ENCODE measurements at places on chromosomes 12 and 14.

- no peak for DNase-seq
Observed at GRCh38 chr14:101333335-101334280, 227.7 kb upstream of the DIO3 start.

DNA sequence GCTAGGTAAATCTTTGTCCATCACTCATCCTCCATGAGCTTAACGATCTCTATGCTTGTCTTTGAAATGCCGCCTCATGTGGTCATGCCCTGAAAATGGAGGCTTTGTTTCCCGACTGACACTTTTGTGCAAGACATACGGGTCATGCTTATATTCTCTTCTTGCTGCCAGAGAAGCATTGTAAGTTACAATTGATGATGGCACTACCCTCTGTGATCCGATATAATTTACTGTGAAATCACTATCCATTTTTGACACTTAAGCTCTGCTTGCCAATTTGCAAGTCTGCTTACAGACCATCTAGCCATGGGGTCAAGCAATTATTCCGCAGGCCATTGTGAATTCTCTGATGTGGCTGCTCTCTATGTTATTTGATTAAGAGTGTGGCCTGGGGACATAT is 650.0 kb downstream of the FLRT2 start:
- DNase-seq = no peak

- no peak for DNase-seq
Observed at GRCh38 chr12:116662612-116663144, 75.2 kb downstream of the SPRING1 start.

GRCh38 chr12:93360688-93361087 is 17.0 kb upstream of the NUDT4 start:
- DNase-seq = no peak

DNA sequence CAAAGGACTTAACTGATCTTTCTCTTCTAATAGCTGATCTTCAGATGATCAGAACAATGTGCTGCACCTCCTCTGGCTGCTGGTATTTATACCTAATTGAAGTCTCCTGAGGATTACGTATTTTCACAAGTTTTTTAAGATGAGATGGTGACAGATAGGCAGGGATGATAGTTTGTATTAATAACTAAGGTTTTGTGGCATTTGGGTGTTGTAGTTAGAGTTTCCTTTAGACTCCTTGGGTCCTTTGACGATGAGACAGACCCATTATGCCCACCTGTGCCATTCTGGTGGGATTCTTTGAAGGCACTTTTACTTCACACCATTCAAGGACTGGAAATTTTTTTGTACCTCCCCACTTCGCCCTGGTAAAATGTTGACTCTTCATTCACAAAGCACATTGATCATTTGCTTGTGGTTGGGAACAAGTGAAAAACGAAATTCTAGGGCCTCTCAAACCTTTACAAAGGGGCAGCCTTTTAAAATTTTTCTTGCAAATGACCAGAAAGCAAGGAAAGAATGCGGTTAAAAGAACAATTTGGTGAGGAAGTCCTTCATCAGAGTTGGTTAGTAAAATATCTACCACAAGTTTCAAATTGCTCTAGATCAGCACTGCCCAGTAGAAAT is at the start of gene IFNG:
IFNG (minus strand) TSS at position 60 of the 624 bp plus-strand sequence. CDS start 125 bp downstream, outside the sequence.
- no peak for DNase-seq

Measured in CD8-positive, alpha-beta T cell (primary cell).